Temporal lobe (tissue), 4 donors: ENCODE measurements at places on chromosomes 16 and 17. TPM values are rescaled to one million over a fixed set of nuclear protein-coding genes. Genes with fewer than 3 reads are reported as not detected.

Gene STRADA
- 24.8 TPM for total RNA-seq

Gene LGALS9B
- not detected for total RNA-seq

Gene OR3A2
- 0.49 TPM for total RNA-seq

Gene MYOCD
- 0.25 TPM for total RNA-seq

Gene ATP2C2
- total RNA-seq, result 6.9 TPM

Gene KRT24
- total RNA-seq, result not detected

Gene LRRC75A
- total RNA-seq, result 4.7 TPM

Gene NPIPA8
- 7.6 TPM for total RNA-seq

Gene GCGR
- not detected for total RNA-seq

Gene CDH16
- total RNA-seq, result not detected

Gene SCO1
- total RNA-seq, result 7.6 TPM

Gene SPAG7
- total RNA-seq, result 34.4 TPM

Gene HSD3B7
- total RNA-seq, result 0.74 TPM

Gene TERB1
- total RNA-seq, result 0.25 TPM

Gene PMP22
- 9.1 TPM for total RNA-seq

Gene WFDC1
- 0.49 TPM for total RNA-seq

Gene PMFBP1
- total RNA-seq, result 0.49 TPM

Gene ACSM3
- 0.49 TPM for total RNA-seq

Gene KRT20
- total RNA-seq, result 0.25 TPM

Gene RHBDL1
- total RNA-seq, result 1.7 TPM

Gene MYH11
- total RNA-seq, result 0.98 TPM

Gene TIMM22
- 9.1 TPM for total RNA-seq

Gene CMTM4
- 42.5 TPM for total RNA-seq

Gene HSD11B2
- not detected for total RNA-seq

Gene FOXL1
- 0.49 TPM for total RNA-seq

Gene AXIN2
- total RNA-seq, result 33.9 TPM

Gene OR1A1
- not detected for total RNA-seq

Gene METRN
- 6.9 TPM for total RNA-seq

Gene TBC1D3C
- total RNA-seq, result under 0.01 TPM

Gene SLC9A5
- total RNA-seq, result 1.2 TPM

Gene KRT33A
- total RNA-seq, result not detected

Gene KRT9
- total RNA-seq, result not detected

Gene PLLP
- 1.5 TPM for total RNA-seq

Gene CD300LF
- 0.25 TPM for total RNA-seq

Gene NETO2
- total RNA-seq, result 122 TPM

Gene IL34
- total RNA-seq, result 1.5 TPM

Gene PYCARD
- total RNA-seq, result 3.2 TPM

Gene KRTAP1-5
- total RNA-seq, result not detected

Gene FOXN1
- total RNA-seq, result not detected
